RPMI7951 (cell line): ENCODE measurements at places on chromosomes 3 and 15.

DNA sequence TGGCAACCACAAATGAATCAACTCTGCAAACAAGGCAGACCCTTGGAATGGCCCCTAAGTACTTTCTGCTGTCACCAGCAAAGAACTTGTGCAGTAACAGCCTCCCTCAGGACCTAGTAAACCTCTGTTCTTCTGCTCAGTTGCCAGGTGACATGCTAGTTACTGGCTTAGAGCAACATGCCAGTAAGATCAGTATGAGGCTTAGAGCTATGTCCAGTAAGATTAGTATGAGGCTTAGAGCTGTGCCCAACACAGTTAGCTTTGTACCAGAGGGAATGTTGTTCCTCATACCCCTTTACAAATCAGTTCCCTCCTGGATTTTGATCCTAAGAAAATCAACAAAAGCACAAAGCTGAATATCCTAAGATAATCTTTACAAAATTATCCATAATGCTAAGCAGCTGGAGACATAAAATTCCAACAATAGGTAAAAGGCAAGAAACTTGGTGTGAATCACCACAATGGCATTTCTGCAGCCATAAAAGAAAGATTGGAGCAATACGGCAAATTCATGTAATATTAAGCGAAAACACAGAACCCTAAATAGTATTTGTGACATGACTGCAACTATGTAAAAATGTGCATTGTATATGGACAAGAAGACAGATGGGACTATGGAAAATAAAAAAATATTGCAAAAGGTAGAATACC lies 107.3 kb upstream of the LPP start:
- no peak for DNase-seq

DNA sequence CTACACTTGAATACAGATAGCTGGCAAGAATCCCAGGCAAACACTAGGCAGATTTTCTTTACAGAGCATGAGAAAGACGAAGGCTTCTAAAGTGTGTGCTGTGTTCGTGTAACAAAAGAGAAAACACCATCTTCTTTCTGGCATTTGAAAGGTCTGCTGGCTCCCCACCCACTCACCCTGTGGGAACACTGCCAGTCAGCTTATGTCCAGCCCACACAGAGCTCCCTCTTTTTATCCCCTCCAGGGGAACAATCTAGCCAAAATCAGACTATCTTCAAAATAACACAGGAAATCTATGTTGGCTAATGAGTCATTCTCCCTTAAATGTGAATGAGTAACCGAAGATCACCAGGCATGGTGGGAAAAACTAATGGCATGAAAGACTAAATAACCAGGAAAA lies 45.6 kb upstream of the PAQR5 start:
- peak; percentile 97 for DNase-seq

DNA sequence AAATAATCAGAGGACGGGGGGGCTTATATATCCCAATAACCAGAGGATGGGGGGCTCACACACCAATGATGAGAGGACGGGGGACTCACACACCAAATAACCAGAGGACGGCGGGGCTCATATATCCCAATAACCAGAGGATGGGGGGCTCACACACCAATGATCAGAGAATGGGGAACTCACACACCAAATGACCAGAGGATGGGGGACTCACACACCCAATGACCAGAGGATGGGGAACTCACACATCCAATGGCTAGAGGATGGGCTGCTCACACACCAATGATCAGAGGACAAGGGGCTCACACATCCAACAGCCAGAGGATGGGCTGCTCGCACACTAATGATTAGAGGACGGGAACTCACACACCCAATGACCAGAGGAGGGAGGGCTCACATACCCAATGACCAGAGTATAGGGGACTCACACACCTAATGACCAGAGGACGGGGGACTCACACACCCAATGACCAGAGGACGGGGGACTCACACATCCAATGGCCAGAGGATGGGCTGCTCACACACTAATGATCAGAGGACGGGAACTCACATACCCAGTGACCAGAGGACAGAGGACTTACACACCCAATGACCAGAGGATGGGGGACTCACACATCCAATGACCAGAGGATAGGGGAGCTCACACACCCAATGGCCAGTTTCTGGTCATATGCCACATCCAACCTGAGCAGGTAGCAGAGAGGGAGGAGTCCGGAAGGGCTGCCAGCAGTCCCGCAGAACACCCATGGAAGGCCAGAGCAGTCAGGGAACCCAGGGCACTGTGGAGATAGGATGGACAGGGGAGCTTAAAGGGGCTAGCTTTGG lies 10.6 kb downstream of the RAB6B start:
- no peak for DNase-seq

GRCh38 chr3:143465666-143466065 lies 346.1 kb downstream of the CHST2 start:
- DNase-seq, result no peak

DNA sequence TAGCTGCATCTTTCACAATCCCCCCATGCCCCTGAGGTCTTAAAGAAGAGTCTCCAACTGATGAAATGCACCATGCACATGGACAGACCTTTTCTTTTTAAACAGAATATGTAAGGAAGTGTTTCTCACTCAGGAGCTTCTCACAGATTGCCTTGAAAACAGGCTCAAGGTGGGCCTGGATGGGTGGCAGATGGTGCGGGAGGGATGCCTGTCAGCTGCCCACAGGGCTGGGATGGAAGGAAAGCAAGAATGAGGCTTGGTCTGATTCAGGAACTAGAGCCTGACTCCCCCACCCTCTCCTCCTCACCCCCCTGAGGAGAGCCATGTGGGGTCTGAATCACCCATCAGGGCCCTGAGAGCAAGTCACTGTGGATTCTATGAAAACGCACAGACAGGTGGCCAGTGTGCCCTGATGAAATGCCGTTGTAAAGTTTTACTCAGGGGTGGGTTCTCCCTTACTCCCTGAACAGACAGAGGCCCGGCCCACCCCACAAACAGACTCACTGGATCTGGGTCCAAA lies 67.2 kb downstream of the UMPS start:
- no peak for DNase-seq

GRCh38 chr15:78906316-78906620 lies 33.6 kb downstream of the MORF4L1 start:
- DNase-seq, result peak; percentile 77

DNA sequence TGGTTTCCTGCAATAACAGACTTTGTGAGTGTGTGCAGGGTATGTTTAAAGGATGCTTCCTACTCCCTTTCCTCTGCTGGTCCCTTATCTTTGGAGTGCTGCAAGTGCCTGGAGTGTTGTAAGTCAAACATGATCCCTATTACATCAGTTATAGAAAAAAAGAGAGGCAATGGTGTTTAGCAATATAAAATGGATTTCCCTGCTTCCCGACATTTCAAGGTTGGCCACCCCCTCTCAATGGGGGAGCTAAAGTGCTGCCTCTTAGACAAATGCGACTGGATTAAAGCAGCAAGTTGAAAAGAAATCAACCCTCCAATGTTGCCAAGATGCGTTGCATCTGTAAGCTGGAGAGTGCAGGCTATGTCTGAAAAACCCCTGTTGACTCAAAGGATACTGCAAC lies 203.1 kb upstream of the WNT5A start:
- no peak for DNase-seq

DNA sequence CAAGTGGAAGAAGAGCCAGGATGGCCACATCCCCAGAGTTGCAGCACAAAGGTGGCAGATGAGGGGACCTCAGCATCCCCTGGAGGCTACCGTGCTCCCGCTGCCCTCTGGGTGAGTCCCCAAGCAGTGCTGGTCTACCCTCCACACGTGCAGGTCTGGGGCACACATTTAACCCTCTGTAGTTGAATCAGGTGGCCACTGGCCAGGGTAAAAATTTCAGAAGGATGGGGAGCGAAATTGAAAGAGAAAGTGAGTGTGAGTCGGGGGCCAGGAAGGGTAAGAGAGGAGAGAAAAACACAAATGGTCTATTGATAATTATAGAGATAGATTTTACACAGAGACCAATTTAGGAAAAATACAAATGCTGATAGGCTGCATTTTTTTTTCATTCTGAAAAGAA lies 139.5 kb upstream of the EIF1B start:
- no peak for DNase-seq

GRCh38 chr3:82736696-82737277 lies 975.3 kb upstream of the GBE1 start:
- no peak for DNase-seq

GRCh38 chr3:100782906-100783305 lies 73.6 kb downstream of the TFG start:
- DNase-seq, result peak; percentile 31

GRCh38 chr3:140917772-140918171 lies 23.9 kb upstream of the SLC25A36 start:
- no peak for DNase-seq

- DNase-seq, result no peak
Measured at GRCh38 chr15:51245628-51246027, 92.8 kb downstream of the CYP19A1 start.

DNA sequence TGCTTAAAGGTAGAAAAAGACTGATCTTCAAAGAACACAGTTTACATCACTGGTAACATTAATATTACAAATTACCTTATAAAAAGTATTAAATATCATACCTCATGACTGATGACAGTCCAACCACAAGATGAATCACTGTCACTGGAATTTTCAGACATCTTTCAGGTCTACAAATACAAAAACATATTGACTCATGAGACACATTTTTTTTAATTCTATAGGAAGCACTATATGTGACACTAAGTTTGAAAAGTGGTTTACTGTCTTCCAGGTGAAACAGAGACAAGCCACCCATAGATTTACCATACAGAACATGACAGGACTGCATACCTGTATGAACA lies 18.9 kb downstream of the CCPG1 start:
- peak; percentile 6 for DNase-seq

GRCh38 chr15:90001683-90002427 lies 731 bp downstream of the ZNF710 start:
- peak; percentile 68 for DNase-seq

- DNase-seq, result no peak
Measured at GRCh38 chr15:38701149-38701548, 136.5 kb upstream of the RASGRP1 start.

- peak; percentile 92 for DNase-seq
Measured at GRCh38 chr3:48561045-48561736, 2.4 kb downstream of the UCN2 start.

- no peak for DNase-seq
Measured at GRCh38 chr3:45910892-45911291, 24.5 kb downstream of the CCR9 start.

DNA sequence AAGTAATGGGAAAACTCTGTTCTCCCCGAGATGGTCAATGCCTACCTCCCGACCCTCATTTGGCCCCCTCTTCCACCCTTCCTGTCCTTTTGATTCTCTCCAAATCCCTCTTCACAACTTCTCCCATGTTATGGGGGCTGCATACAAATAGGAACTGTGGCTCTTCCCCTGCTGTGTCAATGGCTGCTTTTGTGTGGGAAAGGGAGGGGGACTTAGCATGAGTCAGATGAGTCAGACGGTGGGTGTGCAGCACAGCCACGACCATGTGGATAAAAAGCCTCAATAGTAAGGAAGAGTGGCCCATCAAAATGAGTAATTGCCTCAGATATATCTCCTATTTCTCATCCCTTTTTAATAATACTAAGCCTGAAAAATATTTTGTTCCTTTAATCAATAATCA lies 31.9 kb downstream of the SPATA16 start:
- peak; percentile 5 for DNase-seq

- peak; percentile 78 for DNase-seq
Measured at GRCh38 chr3:133945381-133946095, 49.9 kb upstream of the RAB6B start.

DNA sequence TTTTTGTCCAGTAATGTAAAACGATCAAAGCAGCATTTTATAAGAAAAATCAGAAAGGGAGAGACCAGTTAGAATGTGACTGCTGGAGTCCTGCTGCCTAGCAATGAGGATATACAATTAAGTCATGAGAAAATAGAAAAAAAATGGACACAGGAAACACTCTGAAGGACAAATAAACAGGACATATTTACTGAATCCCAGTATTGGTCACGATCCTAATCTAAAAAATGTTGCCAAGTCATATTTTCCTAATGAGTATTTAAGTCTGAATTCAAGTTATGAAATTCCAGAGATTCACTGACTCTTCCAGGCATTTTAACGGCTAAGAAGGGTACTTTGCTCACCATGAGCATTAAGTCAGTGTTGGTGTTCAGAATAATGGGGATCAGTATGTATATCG lies 154.3 kb upstream of the CCDC54 start:
- no peak for DNase-seq

DNA sequence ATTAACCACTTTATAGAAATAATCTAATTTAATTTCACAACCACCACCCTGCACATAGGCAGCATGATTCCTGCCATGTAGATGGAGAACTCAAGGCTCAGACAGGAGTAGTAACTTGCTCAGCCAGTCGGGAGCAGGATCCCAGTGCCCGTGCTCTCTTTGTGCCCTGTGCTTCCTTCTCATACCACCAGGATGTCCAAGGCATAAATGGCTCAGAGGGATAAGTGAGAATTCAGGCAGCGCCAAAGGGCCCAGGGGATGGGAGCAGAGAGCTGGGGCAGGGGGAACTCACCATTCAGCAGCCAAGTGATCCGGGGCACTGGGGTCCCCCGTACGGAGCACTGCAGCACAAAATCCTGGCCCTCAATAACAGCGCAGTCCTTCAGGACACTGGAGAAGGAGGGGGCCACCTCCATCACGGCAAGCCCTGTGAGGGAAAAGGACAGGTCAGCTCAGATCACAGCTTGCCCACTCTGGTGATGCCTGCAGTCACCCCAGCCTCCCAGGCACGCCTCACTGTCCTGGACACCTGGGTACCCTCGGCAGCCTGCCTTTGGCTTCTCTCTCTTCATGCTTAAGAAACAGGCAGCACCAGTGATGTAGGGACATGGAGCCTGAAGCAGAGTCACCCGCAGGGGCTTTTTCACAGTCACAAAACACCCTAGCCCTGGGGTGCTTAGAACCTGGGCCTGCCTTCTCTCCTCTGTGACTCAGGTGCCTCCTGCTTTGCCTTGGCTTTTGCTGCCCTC lies 141.0 kb upstream of the HACD2 start:
- DNase-seq, result no peak

GRCh38 chr15:89521605-89522004 lies 25.2 kb upstream of the RHCG start:
- DNase-seq, result no peak

DNA sequence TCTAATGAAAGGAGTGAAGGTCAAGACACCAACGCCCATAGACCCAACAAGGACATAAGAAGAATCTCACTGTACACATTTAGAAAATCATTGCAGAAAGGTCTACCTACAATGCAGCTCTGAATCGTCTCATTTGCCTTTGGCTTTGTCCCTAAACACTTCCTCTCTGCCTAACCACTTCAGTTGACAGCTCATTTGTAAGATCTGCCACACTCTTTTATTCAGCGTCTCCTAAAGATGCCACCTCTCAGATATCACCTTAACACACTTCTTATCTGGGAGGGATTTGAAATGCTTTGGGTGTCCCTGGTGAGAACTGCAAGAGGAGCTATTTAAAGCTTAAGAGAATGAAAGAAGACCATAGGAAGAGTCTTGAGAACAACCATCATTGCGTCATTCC lies 38.7 kb downstream of the RAB27A start:
- DNase-seq, result no peak

DNA sequence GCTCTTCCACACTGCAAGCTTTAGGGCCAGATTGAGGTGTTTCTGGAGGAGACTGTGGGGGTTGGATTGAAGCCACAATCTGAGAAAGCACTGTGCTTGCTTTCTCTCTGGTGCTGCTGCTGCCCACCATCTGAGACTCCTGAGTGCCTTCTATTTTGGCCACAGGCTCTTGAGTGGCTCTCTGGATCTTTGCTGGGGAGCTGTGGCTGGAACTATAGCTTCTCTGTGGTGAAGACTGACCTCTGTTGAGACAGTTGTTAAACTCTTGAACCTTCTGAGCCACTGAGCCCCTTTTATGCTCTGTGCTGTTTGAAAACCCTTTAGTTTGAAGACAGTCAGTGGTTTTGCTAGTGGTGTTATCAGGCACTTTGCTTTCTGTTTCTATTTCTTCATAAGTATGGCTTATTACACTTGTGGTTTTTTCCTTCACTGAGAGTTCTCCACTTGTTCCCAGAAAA lies 108.7 kb upstream of the TSPAN3 start:
- DNase-seq, result peak; percentile 23
